GM03348 (cell line): ENCODE measurements at places on chromosomes 5 and 9.
A peak's percentile ranks its signal among the peaks of the same experiment; 100 is the strongest.

- DNase-seq: peak; percentile 39
Observed at GRCh38 chr5:98401656-98402055, 371.8 kb upstream of the RGMB start.

GRCh38 chr9:81535542-81536241 is 153.7 kb downstream of the TLE1 start:
- DNase-seq: no peak

DNA sequence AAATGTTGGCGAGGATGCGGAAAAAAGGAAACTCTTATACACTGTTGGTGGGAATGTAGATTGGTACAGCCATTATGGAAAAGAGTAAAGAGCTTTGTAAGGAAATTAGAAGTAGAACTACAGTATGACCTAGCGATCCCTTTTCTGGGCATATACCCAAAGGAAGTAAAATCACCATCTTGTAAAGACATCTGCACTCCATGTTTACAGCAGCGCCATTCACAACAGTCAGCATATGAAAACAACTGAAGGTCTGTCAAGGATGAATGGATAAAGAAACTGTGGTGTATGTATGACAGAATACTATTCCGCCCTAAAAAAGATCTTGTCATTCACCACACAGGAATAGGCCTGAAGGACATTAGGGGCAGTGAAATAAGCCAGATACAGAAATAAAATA is 27.7 kb upstream of the SLC25A51 start:
- DNase-seq: no peak

DNA sequence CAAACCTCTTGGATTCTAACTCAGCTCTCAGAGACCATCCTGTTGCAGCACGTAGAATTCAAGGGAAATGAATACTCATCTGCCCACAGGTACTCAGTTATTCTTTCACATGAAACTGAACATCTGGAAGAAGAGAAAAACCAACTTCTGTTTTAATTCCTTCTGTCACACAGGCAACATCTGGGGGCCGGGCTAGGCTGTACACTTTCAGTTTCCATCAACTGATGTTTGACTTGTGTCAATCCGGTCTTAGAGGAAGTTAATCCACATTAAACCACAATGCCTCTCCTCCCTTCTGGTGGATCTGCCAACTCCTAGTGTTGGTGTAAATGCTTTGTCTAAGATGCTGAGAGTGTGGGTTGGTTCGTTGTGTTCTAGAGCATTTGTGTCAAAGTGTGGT is 17.6 kb downstream of the DMRT3 start:
- no peak for DNase-seq

- no peak for DNase-seq
Observed at GRCh38 chr9:8158574-8158973, 359.0 kb upstream of the DMAC1 start.

DNA sequence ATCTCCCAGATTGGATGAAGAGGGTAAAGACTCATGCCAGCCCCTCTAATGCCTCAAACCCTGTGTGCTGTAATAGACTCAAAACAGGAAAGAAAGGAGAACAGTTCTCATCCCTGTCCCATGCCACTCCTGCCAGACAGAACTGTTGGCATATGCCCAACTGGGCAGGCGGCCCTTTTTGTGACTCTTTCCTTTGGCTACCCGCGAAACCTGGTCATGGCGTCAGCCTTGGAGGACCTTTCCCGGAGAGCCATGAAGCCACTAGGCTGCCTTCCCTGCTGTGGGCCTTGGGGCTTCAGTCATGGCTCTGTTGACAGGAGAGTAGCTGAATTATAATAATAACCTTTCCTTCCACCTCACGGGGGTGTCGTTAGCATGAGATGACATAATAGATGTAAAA is 75.9 kb upstream of the SEMA6A start:
- DNase-seq: no peak

- DNase-seq: no peak
Observed at GRCh38 chr9:131879181-131879910, 139.5 kb upstream of the RAPGEF1 start.

- DNase-seq: peak; percentile 59
Observed at GRCh38 chr5:138370537-138370936, 18.1 kb downstream of the KDM3B start.

GRCh38 chr5:135596788-135597187 is 18.0 kb upstream of the CXCL14 start:
- DNase-seq: no peak

- DNase-seq: no peak
Observed at GRCh38 chr9:71209890-71210289, 88.5 kb upstream of the TRPM3 start.

DNA sequence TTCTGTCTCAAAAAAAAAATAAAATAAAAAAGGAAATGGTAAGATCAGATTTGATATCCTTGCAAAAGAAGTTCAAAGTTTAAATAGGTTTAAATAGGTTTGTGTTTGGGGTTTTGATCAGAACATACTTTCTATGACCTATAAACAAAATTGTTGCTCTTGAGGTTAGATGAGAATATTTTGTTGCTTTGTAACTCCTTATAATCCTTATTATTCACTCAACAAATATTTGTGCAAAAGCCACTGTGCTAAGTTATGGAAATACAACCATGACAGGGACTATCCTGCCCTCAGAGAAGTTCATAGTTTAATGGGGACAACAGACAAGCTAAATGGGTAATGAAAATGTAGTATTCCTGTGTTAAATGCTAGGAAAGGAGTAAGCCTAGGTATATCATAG is 71.5 kb downstream of the INVS start:
- DNase-seq: no peak

DNA sequence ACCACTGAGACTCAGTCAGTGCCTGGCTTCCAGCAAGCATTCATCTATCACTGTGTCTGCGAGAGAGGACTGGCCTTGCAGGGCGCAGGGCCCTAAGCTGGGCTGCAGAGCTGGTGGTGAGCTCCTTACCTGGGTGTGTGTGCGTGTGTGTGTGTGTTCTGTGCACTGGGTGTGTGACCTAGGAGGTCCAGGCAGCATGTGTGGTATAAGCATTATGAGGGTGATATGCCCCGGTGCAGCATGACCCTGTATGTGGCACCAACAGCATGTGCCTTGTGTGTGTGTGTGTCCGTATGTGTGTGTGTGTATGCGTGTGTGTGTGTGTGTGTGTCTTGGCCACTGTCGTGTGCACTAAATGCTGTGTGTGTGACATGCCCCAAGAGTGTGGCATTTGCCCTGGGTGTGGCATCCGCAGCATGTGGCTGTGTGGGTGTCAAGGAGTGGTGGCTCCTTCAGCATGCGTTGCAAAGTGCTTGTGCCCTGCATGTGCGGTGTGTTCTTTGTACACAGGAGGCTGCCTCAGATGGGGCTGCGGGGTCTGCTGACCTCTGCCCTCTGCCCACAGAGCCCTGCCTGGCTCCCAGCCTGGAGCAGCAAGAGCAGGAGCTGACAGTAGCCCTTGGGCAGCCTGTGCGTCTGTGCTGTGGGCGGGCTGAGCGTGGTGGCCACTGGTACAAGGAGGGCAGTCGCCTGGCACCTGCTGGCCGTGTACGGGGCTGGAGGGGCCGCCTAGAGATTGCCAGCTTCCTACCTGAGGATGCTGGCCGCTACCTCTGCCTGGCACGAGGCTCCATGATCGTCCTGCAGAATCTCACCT is 3.3 kb downstream of the FGFR4 start:
- no peak for DNase-seq

- no peak for DNase-seq
Observed at GRCh38 chr5:126948011-126948355, 82.4 kb downstream of the MARCHF3 start.

DNA sequence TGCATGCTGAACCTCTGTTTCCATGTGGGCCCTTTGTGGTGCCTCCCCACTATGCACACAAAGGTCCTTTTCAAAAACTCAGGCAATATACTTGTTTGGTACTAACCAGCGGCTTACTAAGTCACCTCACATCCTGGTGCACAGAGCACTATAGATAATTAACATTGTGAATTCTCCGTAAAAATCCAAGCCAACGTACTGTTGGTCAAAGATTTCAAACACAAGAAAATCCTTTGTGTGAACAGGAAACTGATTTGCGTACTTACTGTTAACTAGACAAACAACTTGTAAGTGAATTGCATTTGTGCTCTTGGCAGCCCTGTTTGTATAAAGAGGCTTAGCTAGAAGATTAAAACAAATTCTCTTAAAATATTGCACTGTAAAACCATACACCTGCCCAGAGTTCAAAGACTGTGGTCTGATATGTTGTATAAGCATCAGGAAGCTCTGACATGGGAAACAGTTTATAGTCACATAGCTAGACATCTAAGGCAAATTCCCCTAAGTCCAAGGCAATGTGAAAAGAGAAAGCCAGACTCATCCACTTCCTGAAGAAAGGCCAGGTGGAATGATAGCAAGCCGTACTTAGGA is 125.0 kb upstream of the SLC12A2 start:
- DNase-seq: no peak

DNA sequence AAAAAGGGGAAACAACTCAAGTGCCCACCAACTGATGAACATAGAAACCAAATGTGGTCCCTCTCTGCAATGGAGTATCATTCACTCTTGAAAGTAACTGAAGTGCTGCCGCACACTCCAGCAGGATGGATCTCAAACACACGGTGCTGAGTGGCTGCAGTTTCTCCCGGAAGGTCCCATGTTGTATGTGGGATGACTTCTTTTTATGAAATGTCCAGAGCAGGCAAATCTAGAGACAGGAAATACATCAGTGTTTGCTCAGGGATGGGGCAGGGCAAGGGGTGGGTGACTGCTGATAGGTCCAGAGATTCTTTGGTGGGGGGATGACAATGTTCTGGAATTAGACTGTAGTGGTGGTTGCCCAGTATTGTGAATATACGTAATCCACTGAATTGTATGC is 89.9 kb upstream of the ADAMTS2 start:
- DNase-seq: no peak

GRCh38 chr5:64632251-64632650 is 58.1 kb upstream of the SHISAL2B start:
- no peak for DNase-seq

DNA sequence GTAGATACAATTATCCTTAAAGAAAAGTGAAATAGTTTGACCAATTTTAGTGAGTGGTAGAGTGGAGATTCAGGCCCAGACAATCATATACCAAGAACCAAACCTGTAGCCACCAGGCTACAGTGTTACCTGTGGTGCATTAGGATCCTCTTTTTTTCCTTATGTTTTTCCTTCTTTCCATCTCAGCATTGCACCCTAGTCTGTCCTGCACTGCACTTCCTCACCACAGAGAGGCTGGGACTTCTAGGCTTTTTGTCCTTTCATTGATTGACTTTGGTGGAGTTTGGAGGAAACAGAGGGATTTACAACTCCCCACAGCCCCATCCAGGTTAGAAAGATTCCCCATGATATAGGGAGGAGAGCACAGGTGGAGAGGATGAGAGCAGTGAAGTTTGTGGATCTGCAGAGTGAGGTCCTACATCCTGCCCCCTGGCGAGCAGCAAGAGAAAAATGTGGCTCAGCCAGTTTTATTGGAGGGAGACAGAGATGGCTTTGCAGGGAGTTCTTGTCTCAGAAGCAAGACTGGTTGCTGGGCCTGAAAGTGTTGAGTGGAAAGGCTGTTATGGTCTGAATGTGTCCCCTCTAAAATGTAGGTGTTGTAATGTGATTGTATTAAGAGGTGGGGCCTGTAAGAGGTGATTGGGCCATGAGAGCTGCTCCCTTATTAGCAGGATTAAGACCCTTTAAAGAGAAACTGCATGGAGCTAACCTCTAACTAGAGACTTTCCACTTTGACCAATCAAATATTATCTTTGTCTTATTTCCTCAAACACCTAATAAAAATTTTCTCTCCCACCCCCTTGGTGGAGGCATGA is 36.2 kb downstream of the KIF4B start:
- no peak for DNase-seq

GRCh38 chr5:172450861-172451695 is 3.2 kb downstream of the SH3PXD2B start:
- DNase-seq: peak; percentile 69

GRCh38 chr9:117744369-117744768 is 40.2 kb downstream of the TLR4 start:
- DNase-seq: no peak

GRCh38 chr5:144122641-144123040 is 47.8 kb downstream of the YIPF5 start:
- no peak for DNase-seq

GRCh38 chr5:41414598-41414997 is 95.8 kb downstream of the PLCXD3 start:
- peak; percentile 72 for DNase-seq

DNA sequence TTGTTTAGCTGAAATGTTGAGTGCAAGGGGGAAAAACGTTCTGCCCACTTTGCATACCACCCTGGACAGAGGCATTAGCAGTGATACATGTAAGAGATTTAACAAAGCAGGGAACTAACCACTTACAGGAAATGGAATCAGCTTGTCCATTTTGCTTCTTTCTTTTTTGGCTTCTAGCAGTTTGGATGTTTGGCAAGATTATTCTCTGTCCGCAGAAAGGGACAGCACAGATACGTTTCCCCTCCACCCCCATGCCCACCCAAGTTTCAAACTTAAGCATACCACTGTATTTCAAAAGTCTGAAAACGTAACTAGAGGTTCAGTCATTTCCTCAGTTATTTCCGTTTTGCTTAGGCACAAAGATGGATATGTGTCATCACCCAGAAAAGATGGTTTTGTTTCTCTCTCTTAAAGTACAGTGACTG is 118.4 kb downstream of the GDNF start:
- peak; percentile 27 for DNase-seq

- no peak for DNase-seq
Observed at GRCh38 chr5:66340786-66341185, 196.7 kb downstream of the SREK1 start.

- peak; percentile 22 for DNase-seq
Observed at GRCh38 chr5:123690821-123691220, 178.8 kb downstream of the CSNK1G3 start.

DNA sequence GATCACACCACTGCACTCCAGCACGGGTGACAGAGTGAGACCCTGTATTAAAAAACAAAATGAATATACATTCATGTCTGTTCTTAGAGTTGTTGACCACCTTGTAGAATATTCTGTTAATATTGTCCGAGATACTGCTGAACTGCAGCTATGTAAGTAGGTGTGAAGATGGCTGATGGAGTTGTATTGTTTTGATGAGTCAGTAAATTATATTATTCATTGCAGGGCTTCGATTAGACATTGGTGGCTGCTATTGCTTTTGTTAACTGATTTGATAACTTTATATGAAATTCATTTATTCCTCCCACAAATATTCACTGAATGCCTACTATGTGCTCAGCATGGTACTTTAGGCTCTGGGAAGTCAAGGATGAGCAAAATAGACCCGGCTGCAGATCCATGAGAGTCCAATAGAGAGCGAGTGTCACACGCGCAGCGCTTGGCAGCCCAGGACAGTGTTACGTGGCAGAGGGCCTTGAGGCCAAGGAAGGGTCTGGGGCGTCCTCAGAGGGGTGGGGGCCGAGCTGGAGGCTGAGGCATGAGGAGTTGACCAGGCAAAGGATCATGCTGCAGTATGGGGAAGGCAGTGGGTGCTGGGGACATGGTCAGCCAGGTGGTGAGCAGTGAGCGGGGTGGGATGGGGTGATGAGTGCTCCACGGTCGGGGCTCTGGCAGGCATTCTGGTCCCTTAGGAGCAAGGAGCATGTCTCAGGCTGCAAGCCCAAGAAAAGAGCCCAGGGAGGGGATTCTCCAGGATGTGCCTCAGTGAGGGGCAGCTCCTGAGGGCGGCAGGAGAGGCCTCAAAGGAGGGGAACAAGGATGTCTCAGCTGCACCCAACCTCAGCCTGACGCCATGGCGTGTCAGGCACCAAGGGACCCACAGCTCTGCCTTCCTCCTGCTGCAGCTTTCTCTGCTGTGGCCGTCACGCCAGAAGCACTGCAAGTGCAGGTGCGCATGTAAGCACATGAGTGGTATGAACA is 243.5 kb downstream of the GADD45G start:
- no peak for DNase-seq

- peak; percentile 58 for DNase-seq
Observed at GRCh38 chr9:6667633-6668280, 22.2 kb upstream of the GLDC start.
